ENCODE measurements at places on chromosomes 2 and 18.

DNA sequence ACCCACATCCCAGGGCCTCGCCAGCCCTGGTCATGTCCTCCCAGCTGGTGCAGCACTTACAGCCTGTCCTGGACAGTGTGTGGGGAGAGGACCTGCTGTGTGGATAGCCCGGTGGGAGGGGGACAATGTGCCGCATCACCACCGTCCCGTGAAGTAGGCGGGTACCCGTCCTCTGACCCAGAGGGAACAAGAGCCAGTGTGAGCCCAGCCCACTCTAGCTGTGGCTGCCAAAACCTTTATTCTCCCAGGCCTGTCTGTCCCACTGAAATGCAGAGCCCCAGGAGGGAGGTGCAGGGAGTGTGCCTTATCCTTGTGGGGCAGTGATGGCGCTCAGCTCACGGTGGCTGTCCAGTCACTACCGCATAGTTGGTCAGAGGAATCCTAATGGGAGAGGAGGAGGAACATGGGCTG, 1.7 kb downstream of the TRAF3IP1 start:
- DNase-seq, result no peak

GRCh38 chr2:106076941-106077340, 117.2 kb downstream of the UXS1 start:
- DNase-seq, result no peak

- no peak for DNase-seq
These were observed 86.7 kb upstream of the ATP8B1 start for GRCh38 chr18:57889841-57890240.

DNA sequence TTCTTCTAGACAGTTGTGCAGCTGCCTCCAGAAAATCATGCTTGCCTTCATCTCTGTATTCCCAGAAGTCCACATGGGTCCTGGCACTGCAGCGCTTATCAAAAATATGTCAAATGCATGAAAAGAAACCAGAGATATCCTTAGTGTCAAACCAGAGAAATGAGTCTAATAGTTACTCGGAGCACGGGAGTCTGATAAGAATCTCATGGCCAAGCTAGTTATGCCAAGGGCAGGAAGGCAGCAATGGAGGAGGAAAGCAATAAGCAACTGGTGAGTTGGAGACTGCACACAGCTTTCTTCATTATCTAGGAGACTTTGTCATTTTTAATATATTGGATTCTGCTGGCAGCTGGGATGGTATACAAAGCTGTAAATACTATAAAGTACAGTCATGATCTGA, 38.6 kb downstream of the TRIB2 start:
- DNase-seq, result no peak

DNA sequence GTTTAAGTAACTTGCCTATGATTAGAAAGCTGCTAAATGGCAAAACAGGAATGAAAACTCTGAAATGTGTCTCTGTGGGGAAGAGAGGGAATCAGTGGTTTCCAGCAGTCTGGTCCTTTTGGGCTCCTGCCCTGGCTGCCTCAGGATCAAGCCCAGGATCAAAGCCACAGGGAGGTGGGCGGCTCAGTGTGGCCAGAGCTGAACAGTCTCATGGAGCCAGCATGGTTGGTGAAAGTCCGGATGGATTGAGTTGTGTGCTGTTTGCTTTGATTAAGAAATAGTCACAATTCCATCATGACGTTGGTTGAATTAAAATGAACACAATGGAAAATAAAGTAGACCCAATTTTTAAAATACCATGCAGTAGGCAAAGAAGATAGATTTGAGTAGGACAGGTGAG, 344.2 kb downstream of the LPIN1 start:
- DNase-seq, result no peak

GRCh38 chr2:75466708-75467311, 93.9 kb downstream of the EVA1A start:
- DNase-seq, result no peak

- DNase-seq, result no peak
These were observed 119.4 kb downstream of the TWIST2 start for GRCh38 chr2:238967031-238967977.

GRCh38 chr18:63083020-63083531, 236.5 kb downstream of the BCL2 start:
- no peak for DNase-seq

GRCh38 chr2:217273851-217274250, 414.0 kb upstream of the TNP1 start:
- DNase-seq, result no peak

GRCh38 chr2:105380432-105381100, 18.3 kb downstream of the FHL2 start:
- no peak for DNase-seq

GRCh38 chr2:157024129-157024528, 233.4 kb upstream of the GALNT5 start:
- no peak for DNase-seq

DNA sequence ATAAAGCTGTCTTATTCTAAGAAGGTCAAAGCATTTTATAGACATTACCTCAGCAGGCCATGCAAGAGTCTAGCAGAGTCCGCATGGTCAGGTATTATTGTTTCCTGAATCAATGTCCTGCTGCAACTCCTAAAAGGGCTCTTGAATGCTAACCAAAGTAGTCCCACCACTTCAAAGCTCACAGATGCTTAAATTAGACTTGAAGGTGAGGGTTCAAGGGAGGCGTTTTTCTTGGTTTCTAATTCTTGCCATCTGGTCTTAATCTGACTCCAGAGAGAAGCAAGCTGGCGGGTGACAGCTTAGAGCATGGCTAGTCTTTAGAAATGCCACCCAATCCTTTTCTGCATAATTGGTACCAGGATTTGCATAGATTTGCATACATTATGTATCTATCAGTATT, 226.3 kb downstream of the MREG start:
- no peak for DNase-seq

DNA sequence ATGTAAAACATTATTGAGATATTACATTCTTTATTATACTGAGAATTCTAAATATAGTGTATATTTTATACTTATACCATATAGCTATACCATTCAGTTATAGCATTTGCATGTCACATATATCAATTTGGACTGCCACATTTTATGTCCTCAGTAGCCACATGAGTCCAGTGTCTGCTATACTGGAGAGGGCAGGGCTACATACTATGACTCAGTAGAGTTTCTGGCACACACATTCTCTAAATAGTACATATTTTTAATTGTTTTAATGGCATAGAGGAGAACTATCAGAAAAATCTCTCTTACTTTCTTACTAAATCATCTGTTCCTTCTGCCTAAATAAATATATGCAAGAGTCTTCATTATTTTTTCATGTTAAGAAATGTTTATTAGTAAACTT, 55.4 kb upstream of the COL5A2 start:
- DNase-seq, result no peak

DNA sequence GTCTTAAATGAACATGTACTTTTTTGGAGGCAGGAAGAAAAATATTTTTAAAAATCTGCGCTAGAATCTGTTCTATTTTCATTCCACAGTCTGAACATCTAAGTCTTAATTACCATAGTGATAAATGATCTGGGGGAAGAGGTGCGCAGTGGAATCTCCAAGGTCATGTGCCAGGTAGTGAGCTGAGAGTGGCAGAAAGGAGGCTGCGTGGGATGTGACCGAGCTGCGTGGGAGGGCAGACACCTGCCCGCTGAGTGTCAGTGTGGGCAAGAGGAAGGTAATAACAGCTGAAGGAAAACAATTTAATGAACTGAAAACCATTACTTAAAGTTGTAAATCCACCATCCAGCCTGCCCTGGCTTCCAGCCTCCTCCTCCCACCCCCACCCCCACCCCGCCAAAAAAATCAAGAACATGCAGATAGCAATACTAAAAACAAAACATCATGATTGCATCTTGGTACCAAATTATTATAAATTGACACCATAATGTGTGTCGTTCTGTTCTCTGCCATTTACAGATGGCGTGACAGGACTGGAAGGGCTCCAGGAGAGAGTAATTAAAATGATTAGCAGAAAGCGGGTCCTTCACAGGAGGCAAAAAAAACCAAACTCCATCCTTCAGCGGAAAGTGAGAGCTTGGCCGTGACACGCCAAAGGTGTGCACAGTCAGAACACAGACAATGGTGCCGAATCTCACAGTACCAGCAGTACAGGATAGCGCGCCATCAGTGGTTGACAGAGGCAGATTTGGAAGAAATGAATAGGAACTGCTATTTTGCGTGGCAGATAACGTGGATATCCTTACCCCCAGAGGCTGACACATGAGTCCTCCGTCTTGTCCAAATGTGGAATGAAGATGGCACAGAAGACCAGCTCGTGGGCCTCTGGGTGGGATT, 11.4 kb upstream of the DTNB start:
- no peak for DNase-seq

GRCh38 chr2:134334542-134335353, 80.9 kb downstream of the MGAT5 start:
- no peak for DNase-seq

- DNase-seq, result no peak
These were observed 362.2 kb upstream of the NXPH2 start for GRCh38 chr2:139142252-139142880.

DNA sequence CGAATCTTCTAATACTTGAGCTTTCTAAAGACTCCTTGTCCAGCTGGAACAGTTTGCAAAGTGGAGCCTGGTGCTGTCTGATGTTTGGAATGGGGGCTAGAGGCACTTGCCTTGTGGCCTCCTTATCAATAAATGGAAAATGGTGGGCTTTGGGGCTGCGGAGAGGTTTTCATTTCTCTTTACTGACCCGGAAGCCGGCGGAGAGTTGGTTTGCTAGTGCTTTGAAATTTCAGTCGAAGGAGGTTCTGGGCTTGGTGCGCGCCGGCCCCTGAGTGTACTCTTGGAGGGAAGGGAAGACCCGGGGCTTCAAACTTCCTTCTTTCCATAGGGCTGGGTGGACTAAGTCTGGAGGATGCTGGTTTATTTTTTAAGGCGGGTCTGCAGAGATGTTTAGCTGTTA, 714 bp downstream of the RPIA start:
- no peak for DNase-seq

DNA sequence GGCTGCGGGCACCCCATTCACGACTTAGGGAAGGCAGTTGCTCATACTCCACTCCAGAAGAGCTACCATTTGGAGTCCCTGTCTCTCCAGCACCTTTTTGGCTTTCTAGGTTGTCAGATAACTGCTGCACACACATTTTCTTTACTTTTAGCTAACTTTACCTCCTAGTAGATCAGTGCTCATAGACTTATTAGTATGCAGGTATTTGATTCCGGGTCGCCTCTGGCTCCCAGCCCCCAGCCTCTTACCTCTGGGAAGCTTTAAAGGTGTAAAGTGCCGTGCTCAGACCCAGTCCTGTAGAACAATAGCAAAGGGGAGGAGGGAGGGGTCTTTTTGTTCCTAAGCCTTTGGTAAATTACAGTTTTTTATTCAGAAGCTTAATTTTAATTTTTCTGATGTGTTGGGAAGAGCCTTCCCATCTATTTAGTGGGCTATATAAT, 102.9 kb downstream of the SPTBN1 start:
- DNase-seq, result no peak

- DNase-seq, result no peak
These were observed 30.1 kb downstream of the IDH1 start for GRCh38 chr2:208224802-208225201.

DNA sequence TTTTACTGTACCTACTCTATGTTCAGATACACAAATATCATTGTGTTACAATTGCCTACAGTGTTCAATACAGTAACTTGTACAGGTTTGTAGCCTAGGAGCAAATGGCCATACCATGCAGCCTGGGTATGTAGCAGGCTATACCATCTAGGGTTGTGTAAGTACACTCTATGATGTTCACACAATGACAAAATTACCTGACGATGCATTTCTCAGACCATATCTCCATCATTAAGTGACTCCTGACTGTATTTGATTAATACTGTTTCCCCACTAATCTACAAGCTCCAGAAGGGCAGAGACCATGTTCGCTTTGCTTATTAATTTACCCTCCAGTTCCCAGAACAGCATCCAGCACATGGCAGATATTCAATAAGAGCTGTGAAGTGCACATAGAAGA, 372.2 kb downstream of the METTL4 start:
- DNase-seq, result no peak

DNA sequence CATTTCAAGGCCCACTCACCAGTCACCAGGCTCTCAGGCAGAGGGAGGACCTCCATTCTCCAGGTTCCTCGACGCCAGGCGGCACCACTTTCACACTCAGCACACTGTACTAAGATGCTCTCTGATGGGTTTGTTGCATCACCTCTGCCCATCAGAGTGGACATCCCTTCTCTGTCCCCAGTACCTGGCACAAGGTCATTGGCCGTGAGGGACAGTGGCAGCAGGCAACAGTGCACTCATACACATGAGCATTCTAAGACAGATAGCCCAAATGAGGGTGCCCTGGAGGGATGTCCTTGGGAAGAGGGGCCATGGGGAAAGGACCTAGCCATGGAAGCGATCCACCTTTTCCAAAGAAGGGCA, 3.0 kb upstream of the ADRA2B start:
- DNase-seq, result no peak

- DNase-seq, result no peak
These were observed 231.4 kb downstream of the EIPR1 start for GRCh38 chr2:3146175-3146574.

GRCh38 chr2:216546241-216546640, 47.6 kb downstream of the RPL37A start:
- no peak for DNase-seq

DNA sequence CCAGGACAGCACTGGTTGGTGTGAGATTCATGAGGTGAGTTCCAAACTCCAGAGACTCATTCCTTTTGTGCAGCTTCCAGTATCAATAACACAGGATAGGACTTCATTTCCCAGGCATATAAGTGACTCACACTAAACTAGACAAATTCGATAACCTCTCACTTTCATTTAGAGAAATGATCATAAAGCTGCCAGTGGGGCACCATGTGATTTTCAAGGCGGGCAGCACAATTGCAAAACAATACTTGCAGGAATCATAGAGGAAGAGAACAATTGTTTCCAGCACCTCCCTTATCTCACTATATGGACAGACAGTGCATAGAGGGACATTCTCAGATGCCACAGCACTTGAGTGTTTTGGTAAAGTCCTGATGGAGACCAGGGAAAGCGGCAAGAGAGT, 31.3 kb upstream of the DNAH7 start:
- DNase-seq, result no peak

DNA sequence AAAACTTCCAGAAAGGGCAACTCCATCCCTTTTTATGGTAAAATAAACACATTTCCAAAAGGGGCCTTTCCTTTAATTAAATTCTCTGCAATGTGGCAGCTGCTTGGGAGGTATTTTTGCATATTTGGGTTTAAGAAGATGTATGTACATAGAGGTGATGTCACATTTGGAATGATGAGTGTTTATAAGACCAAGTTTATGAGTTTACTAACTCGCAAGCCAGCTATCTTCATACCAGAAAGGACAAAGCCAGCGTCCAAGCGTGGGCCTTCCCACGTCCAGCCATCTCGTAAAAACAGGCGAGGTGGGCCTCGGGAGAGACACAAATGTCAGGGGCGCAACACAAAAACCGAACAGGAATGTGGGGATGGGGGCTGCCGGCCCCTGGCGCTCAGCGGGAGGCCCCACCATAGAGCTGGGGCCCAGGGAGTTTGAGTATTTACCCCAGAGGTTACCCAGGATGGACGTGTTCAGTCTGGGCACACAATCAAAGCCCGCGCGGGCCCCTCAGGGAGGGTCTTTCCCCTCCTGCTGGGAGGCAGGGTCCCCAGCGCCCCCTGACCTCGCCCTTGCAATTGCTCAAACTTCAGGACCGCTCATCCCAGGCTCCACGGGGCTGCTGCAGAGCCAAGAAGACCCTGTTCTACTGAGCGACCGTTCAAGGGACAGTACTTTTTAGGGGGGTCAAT, 137.3 kb downstream of the TWIST2 start:
- DNase-seq, result no peak

Measured in D721Med (cell line).